HepG2 (cell line): ENCODE measurements at places on chromosomes 12 and 14. TPM values are rescaled to one million over a fixed set of nuclear protein-coding genes. Genes with fewer than 3 reads are reported as not detected.
A peak's percentile ranks its signal among the peaks of the same experiment; 100 is the strongest.

Gene ACIN1
- 102 and 165 TPM in 2 replicates for total RNA-seq

Gene CLEC6A
- not detected in 2 replicates for total RNA-seq

GRCh38 chr12:12890543-12891079 lies 751 bp upstream of the GPRC5A start:
- DNase-seq, result peak; percentile 30

- no peak for DNase-seq
Observed at GRCh38 chr12:66058554-66058953, 72.0 kb downstream of the LLPH start.

GRCh38 chr12:114686426-114686772 lies 2.4 kb upstream of the TBX3 start:
- no peak for DNase-seq
